Spinal cord (tissue), 10 donors: ENCODE measurements at places on chromosomes 5 and 9. TPM values are rescaled to one million over a fixed set of nuclear protein-coding genes. Genes with fewer than 3 reads are reported as not detected.

The EPB41L4B gene
- total RNA-seq: 12.2 TPM

DNA sequence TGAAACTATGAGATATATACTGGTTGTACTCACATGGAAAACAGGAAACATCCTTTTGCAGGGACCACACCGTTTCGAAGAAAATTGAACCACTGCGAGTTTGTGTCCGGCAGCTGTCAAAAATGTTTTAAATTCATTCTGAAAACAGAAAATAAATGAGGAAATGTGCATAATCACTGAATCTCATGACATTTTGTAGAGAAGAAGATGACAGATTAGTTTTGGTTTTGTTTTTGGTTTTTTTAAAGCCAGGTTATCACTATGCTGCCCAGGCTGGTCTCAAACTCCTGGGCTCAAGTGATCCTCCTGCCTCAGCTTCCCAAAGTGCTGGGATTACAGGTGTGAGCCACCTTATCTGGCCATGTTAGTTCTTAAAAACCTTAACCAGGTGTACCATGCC is 3.5 kb downstream of the TXNDC8 start:
- no peaks in the 10 kb centered on the region for H3K27me3 ChIP-seq
- H3K36me3 ChIP-seq: no peaks in the 10 kb centered on the region
- no peak overlapping the region for H3K27ac ChIP-seq
- no peaks in the 10 kb centered on the region for H3K4me1 ChIP-seq

DNA sequence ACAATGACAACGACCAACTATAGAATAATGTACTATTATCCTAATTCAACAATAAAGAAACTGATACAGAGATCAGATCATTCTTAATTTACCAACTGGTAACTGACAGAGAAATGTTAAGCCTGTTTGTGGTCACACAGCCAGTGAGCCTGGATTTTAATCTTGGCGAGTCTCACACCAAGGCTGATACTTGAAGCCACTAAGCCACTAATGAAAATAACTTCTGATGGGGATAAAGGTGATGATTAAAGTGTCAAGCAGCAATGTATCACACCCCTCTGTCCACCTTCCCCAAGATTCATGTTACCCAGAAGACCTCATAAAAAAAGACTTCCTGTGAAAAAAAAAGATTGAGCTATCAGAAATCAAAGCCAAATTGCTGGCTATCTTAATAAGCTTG is 350.5 kb downstream of the SPOCK1 start:
- peaks cover 10% of the 10 kb centered on the region for H3K27me3 ChIP-seq
- H3K36me3 ChIP-seq: no peaks in the 10 kb centered on the region
- H3K4me1 ChIP-seq: peaks cover 18% of the 10 kb centered on the region
- no peak overlapping the region for H3K27ac ChIP-seq
- no peak for DNase-seq
- H3K4me3 ChIP-seq: no peak overlapping the region

DNA sequence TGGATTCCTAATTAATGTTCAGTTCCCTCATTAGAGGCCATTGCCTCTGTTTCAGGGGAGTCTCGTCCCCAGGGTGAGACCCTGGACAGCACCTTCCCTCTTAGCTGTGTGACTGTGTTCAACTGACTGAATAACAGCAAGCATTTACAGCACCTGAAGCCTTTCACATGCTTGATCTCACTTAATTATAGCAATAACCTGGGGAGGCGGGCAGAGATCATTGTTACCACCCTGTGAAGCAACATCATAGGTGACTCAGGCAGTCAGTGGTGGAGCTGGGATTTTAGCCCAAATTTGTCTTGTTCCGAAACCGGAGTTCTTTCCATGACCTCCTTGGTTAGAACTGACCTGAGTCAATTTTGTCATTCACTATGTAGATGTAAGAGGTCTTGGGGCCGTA is 105.2 kb upstream of the RAD23B start:
- peaks cover 25% of the 10 kb centered on the region for H3K4me1 ChIP-seq
- H3K27ac ChIP-seq: no peak overlapping the region
- H3K27me3 ChIP-seq: no peaks in the 10 kb centered on the region
- no peaks in the 10 kb centered on the region for H3K36me3 ChIP-seq
- H3K4me3 ChIP-seq: no peak overlapping the region

DNA sequence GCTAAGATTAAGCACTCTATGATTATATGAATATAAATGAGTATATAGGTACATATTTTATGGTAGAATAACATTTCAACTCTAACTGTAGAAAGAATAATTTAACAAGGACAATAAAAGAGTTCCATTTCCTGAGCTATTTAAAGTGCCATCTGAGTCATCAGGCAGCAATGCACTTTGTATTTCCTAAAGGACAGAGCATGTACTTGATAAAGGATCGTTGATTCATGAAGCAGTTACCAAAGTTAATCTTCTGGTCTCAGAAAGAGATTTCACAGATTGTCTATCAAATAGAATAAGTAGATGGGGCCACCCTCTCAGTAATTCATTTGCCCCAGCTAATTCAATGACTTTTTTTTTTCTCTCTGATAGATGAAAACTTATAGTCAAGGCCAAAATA is 747.8 kb downstream of the CDH18 start:
- no peaks in the 10 kb centered on the region for H3K4me1 ChIP-seq
- no peak for DNase-seq
- no peaks in the 10 kb centered on the region for H3K36me3 ChIP-seq
- H3K27me3 ChIP-seq: no peaks in the 10 kb centered on the region
